Upper lobe of left lung (tissue), 6 donors: ENCODE measurements at places on chromosomes 12 and 14.

DNA sequence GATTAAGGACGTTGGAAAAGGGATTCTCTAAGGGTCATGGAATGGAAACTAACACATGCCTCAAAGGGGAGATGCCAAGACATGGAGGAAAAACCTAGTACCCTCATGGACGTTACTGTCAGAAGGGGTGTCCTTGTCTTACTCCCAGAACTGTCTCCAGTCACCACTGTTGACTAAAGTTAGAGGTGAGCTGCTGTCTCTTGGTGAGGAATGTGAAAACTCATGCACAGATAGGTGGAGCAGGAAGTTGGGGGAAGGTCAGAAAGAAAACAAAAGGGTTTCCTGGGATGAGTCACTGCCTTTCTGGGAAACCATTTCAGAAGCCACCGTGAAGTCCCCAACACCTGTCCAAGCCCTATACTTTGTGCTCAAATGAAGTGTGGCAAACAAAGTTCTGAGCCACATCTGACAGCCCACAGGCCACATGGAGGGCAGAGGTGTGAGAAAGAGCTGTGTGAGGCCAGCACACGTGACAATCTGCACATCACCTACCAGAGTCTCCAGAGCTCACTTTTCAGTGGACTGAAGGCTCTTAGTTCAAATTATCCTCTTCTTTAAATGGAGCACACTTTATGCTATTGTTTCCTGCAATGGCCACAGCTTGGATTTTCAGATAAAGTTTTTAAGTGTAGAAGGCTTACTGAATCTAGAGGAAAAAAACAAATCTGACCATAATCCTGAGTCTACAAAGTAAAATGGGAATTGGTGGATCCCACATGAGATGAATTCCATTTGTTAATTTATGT, 92.9 kb upstream of the EGLN3 start:
- no peak for DNase-seq
- no peaks in the 10 kb centered on the region for H3K36me3 ChIP-seq
- H3K27ac ChIP-seq, result no peak overlapping the region

- peaks cover 78% of the 10 kb centered on the region for H3K4me1 ChIP-seq
- no peak overlapping the region for H3K4me3 ChIP-seq
Measured at GRCh38 chr12:108640802-108641445, 7.2 kb upstream of the SELPLG start.

DNA sequence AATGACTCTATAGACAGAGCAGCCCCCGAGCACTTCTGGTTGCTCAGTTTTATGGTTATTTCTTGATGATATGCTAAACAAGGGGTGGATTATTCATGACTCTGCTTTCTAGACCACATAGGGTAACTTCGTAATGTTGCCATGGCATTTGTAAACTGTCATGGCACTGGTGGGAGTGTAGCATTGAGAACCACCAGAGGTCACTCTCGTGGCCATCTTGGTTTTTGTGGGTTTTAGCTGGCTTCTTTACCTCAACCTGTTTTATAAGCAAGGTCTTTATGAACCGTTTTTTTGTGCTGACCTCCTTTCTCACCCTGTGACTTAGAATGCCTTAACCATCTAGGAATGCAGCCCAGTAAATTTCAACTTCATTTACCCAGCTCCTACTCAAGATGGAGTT, 1036.2 kb upstream of the FLRT2 start:
- no peak overlapping the region for H3K4me3 ChIP-seq
- H3K4me1 ChIP-seq, result no peaks in the 10 kb centered on the region
- no peak overlapping the region for H3K27ac ChIP-seq

GRCh38 chr12:57401165-57401564, 29.7 kb downstream of the R3HDM2 start:
- no peak overlapping the region for H3K27ac ChIP-seq
- no peak overlapping the region for H3K4me3 ChIP-seq
- no peaks in the 10 kb centered on the region for H3K36me3 ChIP-seq
- H3K4me1 ChIP-seq, result no peaks in the 10 kb centered on the region
- no peak for DNase-seq
- H3K27me3 ChIP-seq, result no peaks in the 10 kb centered on the region

GRCh38 chr12:71456316-71456715, 16.7 kb downstream of the LGR5 start:
- H3K27me3 ChIP-seq, result no peaks in the 10 kb centered on the region
- H3K27ac ChIP-seq, result no peak overlapping the region
- no peaks in the 10 kb centered on the region for H3K36me3 ChIP-seq
- DNase-seq, result no peak
- H3K4me3 ChIP-seq, result no peak overlapping the region
- H3K4me1 ChIP-seq, result no peaks in the 10 kb centered on the region

GRCh38 chr12:124411281-124411878, 116.5 kb downstream of the RFLNA start:
- H3K36me3 ChIP-seq, result peaks cover 69% of the 10 kb centered on the region
- H3K27me3 ChIP-seq, result no peaks in the 10 kb centered on the region
- peaks cover 7% of the 10 kb centered on the region for H3K4me1 ChIP-seq
- peak overlapping the region; percentile 57 for H3K27ac ChIP-seq

DNA sequence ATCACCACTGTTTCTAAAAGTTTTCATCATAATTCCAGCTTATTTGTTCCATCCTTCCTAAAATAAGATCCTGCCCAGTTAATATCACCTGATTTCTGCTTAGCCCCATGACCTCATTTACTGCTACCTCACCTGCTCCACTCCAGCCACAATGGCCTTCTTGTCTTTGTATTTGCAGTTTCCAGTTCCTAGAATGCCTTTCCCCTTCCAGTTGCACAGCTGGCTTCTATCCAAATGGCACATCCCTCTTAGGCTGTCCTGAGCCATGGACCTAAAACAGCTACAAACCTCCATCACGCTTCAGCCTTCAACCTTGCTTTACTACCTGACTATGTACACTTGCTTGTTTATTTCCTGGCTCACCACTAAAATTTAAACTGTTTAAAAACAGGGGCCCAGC, 6.5 kb upstream of the LGMN start:
- no peak overlapping the region for H3K4me3 ChIP-seq
- no peaks in the 10 kb centered on the region for H3K27me3 ChIP-seq
- no peaks in the 10 kb centered on the region for H3K36me3 ChIP-seq
- peak; percentile 43 for DNase-seq
- H3K4me1 ChIP-seq, result peaks cover 18% of the 10 kb centered on the region
- no peak overlapping the region for H3K27ac ChIP-seq

- no peak overlapping the region for H3K4me3 ChIP-seq
- H3K27ac ChIP-seq, result peak overlapping the region; percentile 85
- DNase-seq, result peak; percentile 79
- H3K27me3 ChIP-seq, result no peaks in the 10 kb centered on the region
- H3K36me3 ChIP-seq, result no peaks in the 10 kb centered on the region
Measured at GRCh38 chr14:103624860-103625259, 4.2 kb upstream of the KLC1 start.

- no peaks in the 10 kb centered on the region for H3K27me3 ChIP-seq
- peak overlapping the region; percentile 82 for H3K27ac ChIP-seq
- no peak for DNase-seq
- H3K4me1 ChIP-seq, result peaks cover 9% of the 10 kb centered on the region
Measured at GRCh38 chr14:31560759-31561154, 447 bp upstream of the NUBPL start.

- peak overlapping the region; percentile 89 for H3K27ac ChIP-seq
- peaks cover 44% of the 10 kb centered on the region for H3K27me3 ChIP-seq
- no peak overlapping the region for H3K4me3 ChIP-seq
Measured at GRCh38 chr14:37585971-37586796, 8.9 kb downstream of the FOXA1 start.

DNA sequence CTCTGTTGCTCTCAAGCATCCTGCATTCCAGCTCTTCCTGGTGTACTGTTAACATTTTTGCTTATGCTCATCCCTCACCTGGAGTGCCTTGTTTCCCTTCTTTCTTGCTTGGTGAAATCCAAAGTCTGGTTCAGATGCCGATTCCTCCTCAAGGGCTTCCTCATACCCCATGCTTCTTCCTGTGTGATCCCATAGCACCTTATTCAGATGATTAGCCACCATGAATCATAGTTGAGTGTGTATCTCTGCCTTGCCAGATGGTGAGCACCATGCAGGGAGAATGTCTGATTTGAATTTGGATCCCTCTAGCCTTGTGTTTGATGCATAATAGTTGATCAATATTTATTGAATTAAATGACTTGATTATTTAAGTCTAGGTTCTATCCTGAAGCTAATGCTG, 39.4 kb upstream of the ANO4 start:
- no peaks in the 10 kb centered on the region for H3K4me1 ChIP-seq
- H3K27me3 ChIP-seq, result no peaks in the 10 kb centered on the region
- no peak overlapping the region for H3K4me3 ChIP-seq
- H3K27ac ChIP-seq, result no peak overlapping the region

- DNase-seq, result no peak
- no peak overlapping the region for H3K4me3 ChIP-seq
- H3K36me3 ChIP-seq, result no peaks in the 10 kb centered on the region
- no peaks in the 10 kb centered on the region for H3K4me1 ChIP-seq
- no peak overlapping the region for H3K27ac ChIP-seq
- H3K27me3 ChIP-seq, result no peaks in the 10 kb centered on the region
Measured at GRCh38 chr14:105940534-105941225, 414.3 kb downstream of the TMEM121 start.

GRCh38 chr14:89828471-89829165, 125.9 kb downstream of the EFCAB11 start:
- no peak for DNase-seq
- H3K36me3 ChIP-seq, result no peaks in the 10 kb centered on the region
- no peak overlapping the region for H3K4me3 ChIP-seq
- H3K27ac ChIP-seq, result no peak overlapping the region
- H3K4me1 ChIP-seq, result no peaks in the 10 kb centered on the region
- no peaks in the 10 kb centered on the region for H3K27me3 ChIP-seq

- no peaks in the 10 kb centered on the region for H3K36me3 ChIP-seq
- no peaks in the 10 kb centered on the region for H3K27me3 ChIP-seq
- H3K27ac ChIP-seq, result peak overlapping the region; percentile 72
- DNase-seq, result peak; percentile 20
- peaks cover 4% of the 10 kb centered on the region for H3K4me1 ChIP-seq
- no peak overlapping the region for H3K4me3 ChIP-seq
Measured at GRCh38 chr12:93183940-93184671, 193.6 kb upstream of the NUDT4 start.

DNA sequence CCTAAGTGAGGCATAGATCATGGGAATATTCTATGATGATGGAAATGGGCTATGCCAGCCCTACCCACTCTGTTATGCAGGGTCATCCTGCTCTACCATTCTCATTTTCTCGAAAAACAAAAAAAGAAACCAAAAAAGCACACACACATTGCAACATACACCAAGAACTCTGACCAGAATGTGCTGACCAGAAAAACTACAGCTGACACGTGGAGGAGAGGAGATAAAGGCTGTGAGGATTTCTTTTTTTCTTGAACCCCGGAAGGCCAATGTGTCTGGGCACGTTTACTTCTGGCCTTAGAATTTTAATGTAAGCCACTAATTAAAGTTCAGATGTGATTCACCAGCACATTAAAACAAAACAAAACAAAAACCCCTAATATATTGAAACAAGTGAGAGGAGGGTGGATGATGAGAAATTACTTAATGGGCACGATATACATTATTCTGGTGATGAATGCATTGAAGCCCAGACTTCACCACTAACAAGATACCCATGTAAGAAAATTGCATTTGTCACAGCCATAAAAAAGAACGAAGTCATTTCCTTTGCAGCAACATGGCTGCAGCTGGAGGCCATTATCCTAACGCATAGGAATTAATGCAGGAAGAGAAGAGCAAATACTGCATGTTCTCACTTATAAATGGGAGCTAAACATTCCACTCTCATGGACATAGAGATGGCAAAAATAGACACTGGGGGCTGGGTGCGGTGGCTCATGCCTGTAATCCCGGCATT, 66.3 kb upstream of the PLEKHG3 start:
- H3K27me3 ChIP-seq, result no peaks in the 10 kb centered on the region
- no peak for DNase-seq
- H3K36me3 ChIP-seq, result no peaks in the 10 kb centered on the region
- H3K27ac ChIP-seq, result no peak overlapping the region
